ENCODE measurements at places on chromosomes 12 and 14.
A peak's percentile ranks its signal among the peaks of the same experiment; 100 is the strongest.

GRCh38 chr12:77001276-77001675 is 64.1 kb downstream of the E2F7 start:
- no peak for DNase-seq

DNA sequence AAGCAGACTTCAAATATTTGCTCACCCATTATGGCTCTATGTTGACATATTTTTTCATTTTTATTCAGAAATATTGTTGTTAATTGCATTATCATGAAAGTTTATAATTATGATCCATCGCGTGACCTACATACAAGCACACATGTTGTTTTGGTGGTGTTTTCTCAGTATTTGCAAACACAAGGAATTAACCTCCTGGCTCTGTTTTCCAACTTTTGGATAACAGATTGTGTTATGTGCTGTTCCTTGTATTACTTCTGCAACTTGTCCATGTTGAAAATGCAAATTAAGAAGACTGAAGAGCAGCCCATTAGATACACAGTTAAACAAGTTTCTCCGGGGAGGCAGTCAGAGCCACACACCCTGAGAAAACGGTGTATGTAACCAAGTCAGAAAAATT is 201.2 kb downstream of the SEC23A start:
- no peak for DNase-seq

- DNase-seq: no peak
These were observed 29.8 kb upstream of the LTBP2 start for GRCh38 chr14:74641601-74642391.

DNA sequence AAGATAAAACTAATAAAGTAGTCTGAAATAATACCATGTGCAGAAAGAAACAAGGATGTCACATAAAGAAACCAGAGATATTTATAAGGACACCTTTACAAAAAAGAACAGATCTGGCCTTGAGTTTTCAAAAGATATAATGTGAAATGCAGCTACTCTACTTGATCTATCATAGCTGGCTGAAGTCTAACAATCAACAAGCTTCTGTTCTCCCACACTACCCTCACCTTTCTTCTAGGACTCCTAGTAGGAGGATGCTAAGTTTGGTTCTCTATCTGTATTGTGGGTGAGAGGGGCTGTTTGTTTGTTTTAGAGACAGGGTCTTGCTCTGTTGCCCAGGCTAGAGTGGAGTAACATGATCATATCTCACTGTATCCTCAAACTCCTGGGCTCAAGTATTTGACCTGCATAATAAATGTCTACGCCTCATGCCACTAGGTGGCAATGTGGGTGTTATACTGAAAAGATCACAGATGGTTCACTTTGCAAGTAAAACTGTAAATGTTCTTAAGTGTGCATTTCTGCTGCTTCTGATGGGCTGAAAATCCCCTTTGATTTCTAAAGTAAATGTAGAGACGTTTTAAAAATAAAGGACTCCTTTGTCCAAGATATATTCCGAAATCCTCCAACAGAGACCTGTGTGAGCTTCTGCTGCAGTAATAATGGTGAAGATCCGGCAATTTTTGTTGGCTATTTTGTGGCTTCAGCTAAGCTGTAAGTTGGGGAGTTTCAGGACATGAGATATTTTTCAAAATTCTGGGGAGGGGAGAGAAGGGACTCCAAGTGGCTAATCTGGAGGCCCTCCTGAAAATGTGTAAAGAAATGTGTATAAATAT is 269.3 kb downstream of the DAD1 start:
- peak; percentile 30 for DNase-seq

DNA sequence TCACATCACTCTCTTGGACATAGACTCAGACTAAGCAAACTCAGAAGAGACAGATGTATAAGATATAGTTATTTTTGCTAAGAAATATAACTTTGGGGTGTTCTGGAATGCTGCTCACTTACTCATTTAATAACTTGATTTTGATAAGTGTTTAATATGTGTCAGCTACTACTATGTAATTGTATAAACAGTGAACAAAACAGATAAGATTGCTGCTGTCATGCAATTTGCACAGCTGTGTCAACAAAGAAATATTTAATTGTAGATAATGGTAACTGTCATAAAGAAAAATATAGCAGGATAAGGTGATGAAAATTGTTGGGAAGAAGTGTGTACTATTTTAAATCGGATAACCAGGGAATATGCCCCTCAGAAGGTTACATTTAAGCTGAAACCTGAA is 84.1 kb upstream of the ZDHHC17 start:
- no peak for DNase-seq

DNA sequence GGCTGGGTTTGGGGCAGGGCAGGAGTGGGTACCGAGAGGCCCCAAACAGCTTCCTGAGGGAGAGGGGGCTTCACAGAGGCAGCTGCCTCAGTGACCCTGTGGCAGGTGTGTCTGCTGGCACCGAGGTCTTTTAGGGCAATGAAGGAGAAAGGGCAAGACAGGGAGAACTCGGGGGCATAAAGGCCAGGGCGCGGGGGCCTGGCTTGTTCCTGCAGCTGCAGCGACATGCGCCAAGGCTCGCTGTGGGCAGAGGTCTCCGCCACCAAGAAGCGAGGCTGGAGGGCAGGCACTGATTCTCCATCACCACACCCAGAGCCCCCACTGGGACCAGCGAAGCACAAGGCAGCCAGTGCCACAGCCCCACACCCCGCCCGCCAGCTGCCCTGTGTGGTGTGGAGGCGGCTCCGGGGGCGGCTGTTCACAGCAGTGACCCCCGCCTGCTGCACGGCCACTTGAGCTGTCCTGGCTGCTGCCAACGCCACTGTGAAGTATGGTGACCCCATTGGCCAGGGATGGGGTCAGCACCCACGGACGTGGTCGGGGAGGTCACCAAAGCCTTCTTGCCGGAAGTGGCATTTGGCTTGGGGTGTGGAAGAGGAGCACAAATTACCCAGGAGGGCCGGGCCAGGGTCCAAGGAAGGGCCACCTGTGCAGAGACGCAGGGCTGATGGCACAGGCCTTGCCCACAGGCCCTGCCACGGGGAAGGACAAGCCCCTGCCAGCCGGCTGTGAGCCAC is 16.4 kb downstream of the BAG5 start:
- DNase-seq: no peak

DNA sequence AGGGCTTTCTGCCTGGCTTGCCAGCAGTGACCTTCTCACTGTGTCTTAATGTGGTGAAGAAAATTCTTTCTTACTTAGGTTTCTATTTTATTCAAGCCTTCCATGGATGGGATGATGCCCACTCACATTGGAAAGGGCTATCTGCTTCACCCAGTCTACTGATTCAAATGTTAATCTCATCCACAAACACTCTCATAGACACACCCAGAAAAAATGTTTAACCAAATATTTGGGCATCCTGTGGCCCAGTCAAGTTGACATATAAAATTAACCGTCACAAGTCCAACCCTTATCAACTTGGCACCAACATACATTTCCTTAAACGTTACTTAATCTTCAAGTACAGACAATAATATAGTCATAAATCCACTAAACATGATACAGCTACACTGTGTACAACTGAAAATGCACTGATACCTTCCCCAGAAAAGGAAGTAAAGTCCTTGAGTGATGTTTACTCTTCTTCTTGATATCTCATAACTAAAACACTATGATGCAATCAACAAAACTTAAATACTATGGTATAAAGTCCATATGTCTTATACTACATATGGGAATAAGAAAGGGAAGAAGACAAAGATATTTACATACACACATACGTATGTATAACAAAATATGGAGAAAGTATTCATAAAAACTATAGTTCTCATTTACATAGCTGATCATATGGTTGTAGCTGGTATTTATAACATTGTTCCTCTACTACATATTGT is 394.7 kb upstream of the NOVA1 start:
- no peak for DNase-seq

DNA sequence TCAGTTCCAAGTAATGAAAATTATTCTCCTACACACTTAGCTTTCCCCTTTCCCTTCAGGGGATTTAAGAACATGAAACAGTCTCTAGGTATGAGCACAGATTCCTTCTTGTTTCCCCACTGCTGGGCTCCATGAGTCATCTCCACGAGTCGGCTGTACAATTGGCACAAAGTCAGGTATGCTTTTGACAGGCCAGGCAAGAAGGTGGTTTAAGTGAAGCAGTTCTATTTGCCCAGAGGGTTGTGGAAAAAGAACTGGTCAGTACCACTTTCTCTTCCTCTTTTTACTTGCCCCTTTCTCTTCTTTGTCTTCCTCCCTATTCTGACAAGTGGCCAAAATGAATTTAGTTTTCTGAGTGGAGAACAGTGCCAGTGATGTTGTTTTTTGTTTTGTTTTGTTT is 16.3 kb downstream of the DYNC1H1 start:
- DNase-seq: no peak

DNA sequence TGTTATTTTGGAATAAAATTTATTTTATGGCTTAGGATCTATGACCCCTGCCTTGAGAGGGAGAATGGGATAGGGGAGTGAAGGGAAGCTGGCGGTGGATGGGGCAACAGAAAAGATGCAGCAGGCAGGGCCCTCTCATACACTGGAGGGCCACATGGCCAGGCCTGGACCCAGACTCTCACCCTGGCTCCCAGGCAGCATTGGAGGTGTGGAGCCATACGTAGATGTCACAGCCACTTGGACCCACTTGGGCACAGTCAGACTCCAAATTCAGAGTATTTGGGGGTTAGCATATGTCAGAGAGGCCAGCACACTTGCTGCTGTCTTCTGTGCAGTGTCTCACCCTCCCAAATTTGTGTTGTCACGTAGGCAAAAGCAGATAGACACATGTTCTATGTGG is 6.5 kb downstream of the NAB2 start:
- DNase-seq: no peak

DNA sequence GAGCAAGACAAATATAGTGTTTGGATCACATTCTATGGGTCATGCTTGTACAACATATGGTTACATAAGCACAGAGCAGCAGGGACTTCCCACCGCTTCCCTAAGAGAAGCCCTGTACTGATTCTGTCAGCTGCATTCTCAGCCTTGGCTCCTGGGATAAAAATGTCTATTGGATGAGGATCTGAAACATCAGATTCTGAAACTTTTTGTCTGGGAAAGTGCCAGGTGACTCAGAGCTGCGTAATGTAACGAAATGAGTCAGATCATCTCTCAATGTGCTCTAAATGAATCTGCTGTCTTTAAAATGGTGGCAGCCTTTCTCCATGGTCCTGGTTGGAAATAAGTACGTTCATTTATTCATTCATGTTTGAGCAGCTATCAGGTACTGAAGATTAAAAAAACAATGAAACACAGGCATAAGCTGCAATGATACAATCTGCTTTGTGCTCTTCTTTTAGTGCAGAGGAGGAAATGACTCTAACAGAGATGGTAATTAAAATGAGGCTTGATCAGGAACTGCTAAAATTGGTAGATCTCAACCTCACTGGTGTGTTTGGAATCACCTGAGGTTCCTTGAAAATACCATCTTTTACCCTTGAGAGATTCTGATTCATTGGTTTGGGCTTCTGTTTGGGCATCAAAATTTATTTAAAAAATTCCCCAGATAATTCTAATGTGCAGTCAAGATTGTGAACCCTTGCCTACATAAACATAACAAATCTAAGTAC is 99.1 kb upstream of the NAP1L1 start:
- no peak for DNase-seq

DNA sequence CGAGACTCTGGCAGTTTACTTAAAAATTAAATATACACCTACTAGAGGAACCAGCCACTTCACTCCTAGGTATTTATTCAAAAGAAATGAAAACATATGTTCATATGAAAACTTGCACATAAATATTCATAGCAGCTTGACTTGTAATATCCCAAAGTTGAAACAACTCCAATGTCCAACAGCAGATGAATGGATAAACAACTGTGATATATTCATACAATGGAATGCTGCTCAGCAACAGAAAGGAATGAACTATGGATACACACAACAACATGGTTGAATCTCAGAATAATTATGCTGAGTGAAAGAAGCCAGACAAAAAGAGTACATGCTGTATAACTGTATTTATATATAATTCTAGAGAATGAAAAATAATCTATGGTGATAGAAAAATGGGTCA is 53.4 kb upstream of the DACT1 start:
- DNase-seq: no peak

Data from HEK293T (cell line).